Activated CD4-positive, alpha-beta T cell treated with anti-CD3 and anti-CD28 coated beads, Interleukin-2, amount 10 ng/mL, durations not matched to agents 7 days and 5 days (primary cell): ENCODE measurements at places on chromosomes 16 and 17. TPM values are rescaled to one million over a fixed set of nuclear protein-coding genes. Genes with fewer than 3 reads are reported as not detected.

GRCh38 chr16:70803319-70803718 is 2.4 kb upstream of the VAC14 start:
- DNase-seq = peak; percentile 1

Gene ARHGAP27
- 93.5 TPM for total RNA-seq

GRCh38 chr16:66521951-66522771 is 27.8 kb downstream of the TK2 start:
- DNase-seq = peak; percentile 88

Gene TRIM16
- 7.2 TPM for total RNA-seq

- DNase-seq = no peak
These were observed 24.0 kb downstream of the TMC6 start for GRCh38 chr17:78104540-78104941.

Gene KRTAP9-7
- not detected for total RNA-seq

GRCh38 chr16:25256695-25257469 is 763 bp downstream of the ZKSCAN2 start:
- DNase-seq = peak; percentile 12

Gene UBTF
- 195 TPM for total RNA-seq

Gene ZNF213
- total RNA-seq = 11.1 TPM

GRCh38 chr16:84045001-84045817 is 2.6 kb upstream of the SLC38A8 start:
- no peak for DNase-seq

DNA sequence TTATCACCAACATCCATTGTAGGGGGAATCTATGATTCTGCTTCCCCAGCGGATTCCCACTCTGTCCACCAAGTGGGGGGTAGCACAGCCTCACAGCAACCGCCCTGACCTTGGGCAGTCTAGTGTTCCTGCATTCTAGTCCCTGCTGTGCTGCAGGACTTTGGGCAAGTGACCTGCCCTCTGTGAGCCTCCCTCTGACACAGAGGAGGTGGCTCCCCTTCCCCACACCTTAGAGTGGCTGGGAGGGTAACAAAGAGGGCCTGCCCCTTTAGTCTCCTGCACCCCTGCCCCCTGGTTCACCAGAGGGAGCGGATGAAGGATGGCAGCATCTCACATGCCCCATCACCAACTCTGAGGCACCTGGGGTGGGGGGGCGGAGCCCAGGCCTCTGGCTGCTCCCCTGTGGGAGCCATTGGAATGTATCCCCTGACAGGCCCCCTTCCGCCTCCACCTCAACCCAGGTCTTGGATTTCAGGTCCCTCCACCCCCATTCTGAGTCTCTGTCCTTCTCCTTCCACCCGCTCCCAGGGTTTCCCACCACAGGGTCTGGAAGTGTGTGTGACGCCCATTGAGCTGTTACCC is 10.1 kb downstream of the GAS2L2 start:
- DNase-seq = no peak

- DNase-seq = no peak
These were observed 433.3 kb downstream of the CA10 start for GRCh38 chr17:51725185-51725584.

- DNase-seq = no peak
These were observed 235.1 kb downstream of the ZNF423 start for GRCh38 chr16:49620869-49621240.

Gene KRT36
- not detected for total RNA-seq

- no peak for DNase-seq
These were observed 12.6 kb upstream of the FOXJ1 start for GRCh38 chr17:76153640-76154039.

Gene DPH1
- 31.3 TPM for total RNA-seq

GRCh38 chr17:44235583-44235936 is 16.1 kb upstream of the UBTF start:
- DNase-seq = no peak

DNA sequence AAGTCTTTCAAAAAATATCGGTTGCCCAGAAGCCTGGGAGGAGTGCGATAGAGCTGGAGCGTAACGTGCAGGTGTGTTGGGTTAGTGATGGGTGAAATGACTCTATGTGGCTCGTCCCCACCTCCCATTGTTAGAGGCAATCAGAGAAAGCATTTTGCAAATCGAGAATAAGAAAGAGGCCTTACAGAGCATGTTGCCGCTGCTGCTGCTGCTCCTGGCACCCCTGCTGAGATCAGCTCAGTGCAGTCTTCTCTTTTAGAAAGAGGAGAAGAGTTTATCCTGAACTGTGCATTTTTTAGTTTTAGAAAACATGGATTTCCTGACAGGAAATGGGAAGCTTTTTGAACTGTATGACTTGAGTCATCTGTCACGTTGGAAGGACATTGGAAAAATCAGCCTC is 774.5 kb upstream of the RBFOX1 start:
- no peak for DNase-seq

Gene CCL18
- not detected for total RNA-seq

- no peak for DNase-seq
These were observed 44.2 kb downstream of the ADCY7 start for GRCh38 chr16:50310308-50311133.

Gene TLCD3B
- total RNA-seq = 7.2 TPM

DNA sequence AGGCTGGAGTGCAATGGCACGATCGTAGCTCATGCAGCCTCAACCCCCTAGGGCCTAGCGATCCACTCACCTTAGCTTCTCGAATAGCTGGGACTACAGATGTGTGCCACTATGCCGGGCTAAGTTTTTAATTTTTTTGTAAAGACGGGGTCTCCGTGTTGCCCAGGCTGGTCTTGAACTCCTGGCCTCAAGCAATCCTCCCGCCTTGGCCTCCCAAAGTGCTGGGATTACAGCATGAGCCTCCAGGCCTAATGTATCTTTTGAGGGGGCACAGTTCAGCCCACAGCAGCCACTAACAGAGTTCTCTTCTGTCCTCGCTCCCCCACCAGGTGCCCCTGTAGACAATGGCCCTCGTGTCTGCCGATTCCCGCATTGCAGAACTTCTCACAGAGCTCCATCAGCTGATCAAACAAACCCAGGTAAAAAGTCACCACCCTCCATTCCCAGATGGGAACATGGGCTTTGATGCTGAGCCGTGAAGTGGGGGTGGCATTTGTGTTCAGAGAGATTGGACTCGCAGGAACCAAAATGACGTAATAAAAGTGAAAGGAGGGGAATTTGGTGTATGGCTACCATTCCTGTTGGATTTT is 16.0 kb downstream of the SULT1A2 start:
- no peak for DNase-seq

GRCh38 chr16:47463771-47464624 is 2.9 kb downstream of the PHKB start:
- DNase-seq = no peak

DNA sequence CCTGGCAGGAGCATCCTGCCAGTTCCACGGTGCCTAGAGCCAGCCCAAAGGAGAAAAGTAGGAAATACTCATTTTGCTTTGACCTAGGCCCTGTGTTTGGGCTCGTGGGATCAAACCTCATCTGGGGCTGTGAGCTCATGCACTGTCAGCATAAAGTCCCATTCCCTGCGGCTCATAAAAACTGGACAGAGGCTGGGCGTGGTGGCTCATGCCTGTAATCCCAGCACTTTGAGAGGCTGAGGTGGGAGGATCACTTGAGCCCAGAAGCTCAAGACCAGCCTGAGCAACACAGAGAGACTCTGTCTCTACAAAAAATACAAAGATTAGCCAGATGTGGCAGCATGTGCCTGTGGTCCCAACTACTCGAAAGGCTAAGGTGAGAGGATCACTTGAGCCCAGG is 17.9 kb downstream of the ATP6V0D1 start:
- DNase-seq = no peak

Gene PYY
- total RNA-seq = not detected

Gene SMARCE1
- total RNA-seq = 110 TPM

Gene HASPIN
- total RNA-seq = 31.2 TPM

- DNase-seq = no peak
These were observed 49.9 kb downstream of the CDYL2 start for GRCh38 chr16:80754476-80754875.

DNA sequence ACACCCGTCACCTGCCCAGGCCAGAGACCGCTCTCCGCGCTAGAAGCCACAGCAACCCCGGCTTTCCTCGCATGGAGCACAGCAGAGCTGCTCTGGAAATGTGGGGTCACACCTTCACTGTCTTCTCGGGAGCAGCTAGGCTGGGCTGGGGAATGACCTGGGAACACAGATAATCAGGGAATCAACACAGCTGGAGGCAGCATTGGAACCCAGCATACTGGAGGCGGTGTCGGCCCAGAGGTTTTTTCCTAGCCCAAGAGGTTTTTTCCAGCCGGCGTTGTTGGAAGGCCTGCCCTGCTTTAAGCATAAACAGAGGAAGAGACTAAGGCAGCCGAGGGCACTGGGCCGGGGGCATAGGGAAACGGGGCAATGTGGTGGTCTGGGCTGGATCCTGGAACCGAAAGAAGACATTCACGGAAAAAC is 791 bp upstream of the PLD6 start:
- no peak for DNase-seq

DNA sequence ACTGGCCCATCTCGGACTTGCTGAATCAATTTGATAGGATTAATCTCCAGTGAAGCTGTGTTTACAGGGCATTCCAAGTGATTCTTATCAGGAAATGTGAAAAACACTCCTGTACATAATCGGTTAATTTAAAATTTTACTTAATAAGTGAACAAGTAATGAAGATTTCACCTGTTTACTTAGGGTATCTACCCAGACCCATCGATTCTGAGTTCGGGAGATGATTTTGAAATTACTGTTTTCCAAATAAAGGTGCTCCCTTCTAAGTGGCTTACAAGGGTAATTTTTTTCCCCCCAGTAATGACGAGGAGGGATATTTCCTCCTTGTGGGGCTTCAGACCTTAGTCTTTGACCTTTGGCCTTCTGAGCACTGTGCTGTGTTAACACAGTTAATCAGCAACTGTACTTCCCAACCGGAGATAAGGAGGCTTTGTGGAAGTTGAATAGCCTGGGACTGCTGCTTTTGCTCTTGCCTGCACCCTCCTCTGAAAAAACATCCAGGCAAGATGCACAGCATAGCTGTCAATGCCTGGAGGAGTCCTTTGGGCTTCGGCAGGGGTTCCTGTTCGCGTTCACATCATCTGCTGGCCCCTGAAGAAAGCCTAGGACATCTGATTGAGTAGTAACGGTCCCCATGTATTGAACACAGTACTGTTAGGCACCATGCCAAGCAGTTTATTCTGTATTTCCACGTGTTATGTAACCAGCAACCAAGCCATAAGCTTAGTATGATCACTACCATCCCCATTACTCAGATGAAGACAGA is 1.8 kb downstream of the FAHD1 start:
- no peak for DNase-seq
